ENCODE measurements at places on chromosomes 1 and 21. TPM values are rescaled to one million over a fixed set of nuclear protein-coding genes. Genes with fewer than 3 reads are reported as not detected.

IFNGR2 gene
- total RNA-seq, result 0.30 TPM

PEX19 gene
- 54.4 TPM for total RNA-seq

CLCN6 gene
- 21.1 TPM for total RNA-seq

SMCP gene
- total RNA-seq, result not detected

LGR6 gene
- not detected for total RNA-seq

ZNF695 gene
- total RNA-seq, result 0.23 TPM

DNA sequence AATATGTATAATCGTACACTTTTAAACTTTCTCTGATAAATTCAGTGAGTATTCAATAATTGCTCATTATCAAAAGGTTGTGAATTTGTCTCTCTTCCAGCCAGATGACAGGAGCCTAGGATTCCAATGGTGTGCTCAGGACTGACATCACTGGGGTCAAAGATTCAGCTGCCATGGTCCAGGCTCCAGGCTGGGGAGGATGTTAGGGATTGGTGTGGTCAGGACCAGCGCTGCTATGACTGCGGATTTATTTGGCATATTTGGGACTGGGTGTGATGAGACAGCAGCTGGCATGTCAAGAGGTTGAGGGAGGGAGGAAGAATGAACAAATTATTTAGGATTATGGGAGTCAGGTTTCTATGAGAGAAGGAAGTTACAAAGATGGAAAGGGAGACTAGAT is 48.2 kb upstream of the ABCA4 start:
- no peak overlapping the region for H3K27ac ChIP-seq
- H3K27me3 ChIP-seq, result peaks cover 15% of the 10 kb centered on the region
- H3K4me3 ChIP-seq, result no peak overlapping the region
- no peaks in the 10 kb centered on the region for H3K4me1 ChIP-seq
- no peaks in the 10 kb centered on the region for H3K36me3 ChIP-seq

DNA sequence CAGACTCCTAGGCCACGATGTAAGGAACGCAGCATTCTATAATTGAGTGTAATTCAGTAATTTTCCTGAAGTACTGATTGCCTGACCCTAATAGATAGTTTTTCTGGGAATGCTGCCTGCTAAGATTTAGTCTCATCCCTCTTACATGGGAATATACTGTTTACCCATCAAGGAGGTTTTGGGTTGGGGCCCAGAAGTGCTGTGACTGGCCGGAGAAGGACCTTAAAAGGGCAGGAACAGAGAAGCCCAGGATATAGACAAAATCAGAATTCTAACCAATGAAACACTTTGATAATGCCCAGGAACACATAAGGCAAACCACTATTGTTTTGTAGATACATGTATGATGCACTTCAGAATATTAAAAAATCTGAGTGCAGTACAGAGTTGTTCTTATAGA is 111.6 kb downstream of the RGS2 start:
- DNase-seq, result no peak
- no peaks in the 10 kb centered on the region for H3K36me3 ChIP-seq
- no peaks in the 10 kb centered on the region for H3K4me1 ChIP-seq

GRCh38 chr1:83882906-83883305 is 116.0 kb downstream of the TTLL7 start:
- H3K4me1 ChIP-seq, result no peaks in the 10 kb centered on the region
- no peaks in the 10 kb centered on the region for H3K36me3 ChIP-seq
- H3K27me3 ChIP-seq, result no peaks in the 10 kb centered on the region
- H3K4me3 ChIP-seq, result no peak overlapping the region
- DNase-seq, result no peak
